Activated CD8-positive, alpha-beta T cell treated with anti-CD3 and anti-CD28 coated beads for 36 hours (primary cell): ENCODE measurements at places on chromosomes 4 and X. TPM values are rescaled to one million over a fixed set of nuclear protein-coding genes. Genes with fewer than 3 reads are reported as not detected.

- no peak for DNase-seq
These were observed 12.9 kb upstream of the MAOA start for GRCh38 chrX:43643201-43643600.

GRCh38 chr4:47617607-47618006 is 132.5 kb downstream of the ATP10D start:
- DNase-seq = no peak

DNA sequence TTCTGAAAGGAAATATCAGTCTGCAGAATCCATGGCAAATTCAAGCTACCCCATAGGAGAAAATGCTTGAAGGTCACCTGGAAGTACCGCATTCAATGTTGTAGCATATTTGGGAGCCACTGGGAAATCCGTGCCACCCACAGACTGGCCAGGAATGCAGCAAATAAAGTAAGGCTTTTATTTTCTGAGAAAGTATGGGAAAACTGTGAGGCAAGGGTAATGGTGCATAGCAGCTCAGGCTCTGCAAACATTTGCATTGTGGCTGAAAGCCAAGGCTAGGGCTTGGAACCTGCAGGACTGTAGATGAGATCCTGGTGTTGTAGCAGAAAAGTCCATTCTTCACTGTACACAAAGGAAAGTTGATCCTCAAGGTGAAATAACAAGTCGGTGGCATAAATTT is 450.9 kb upstream of the NR3C2 start:
- no peak for DNase-seq

DNA sequence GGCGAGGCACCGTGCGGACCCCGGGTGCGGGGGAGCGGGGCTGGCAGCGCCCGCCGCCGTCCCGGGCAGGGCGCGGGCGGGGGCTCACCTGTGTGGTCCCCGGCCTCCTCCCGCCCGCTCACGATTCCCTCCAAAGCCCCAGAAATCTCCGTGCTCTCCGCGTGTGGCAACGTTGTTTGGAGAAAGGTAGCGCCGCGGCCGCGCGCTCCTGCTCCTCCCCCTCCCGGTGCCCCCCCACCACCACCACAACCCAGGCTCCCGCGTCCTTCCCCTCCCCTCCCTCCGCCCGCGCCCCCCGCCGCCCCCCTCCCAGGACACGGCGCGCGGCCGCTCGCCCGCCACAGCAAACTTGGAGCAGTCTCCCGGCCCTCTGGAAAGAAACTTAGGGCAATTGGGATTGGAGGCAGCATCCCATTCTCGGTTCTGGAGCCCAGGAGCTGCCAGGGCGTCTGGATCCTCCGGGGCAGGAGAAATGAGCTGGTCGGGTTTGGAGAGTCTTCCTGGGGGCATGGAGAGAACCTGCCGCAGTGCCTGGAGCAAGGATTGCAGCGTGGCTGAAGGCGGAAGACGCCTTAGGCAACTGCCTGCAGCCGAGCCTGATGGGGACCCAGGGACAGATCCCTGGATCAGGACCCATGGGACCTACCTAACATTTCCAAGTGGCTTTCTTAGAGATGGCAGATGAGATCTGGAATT is 855 bp downstream of the KLF3 start:
- DNase-seq = peak; percentile 44

- DNase-seq = no peak
These were observed 25.2 kb downstream of the PPP1R2C start for GRCh38 chrX:42752730-42753129.

- no peak for DNase-seq
These were observed 6.9 kb upstream of the HDAC6 start for GRCh38 chrX:48794911-48795515.

GRCh38 chrX:152601848-152602616 is 35.7 kb upstream of the GABRQ start:
- DNase-seq = peak; percentile 23

GRCh38 chr4:110705440-110705782 is 82.5 kb upstream of the PITX2 start:
- no peak for DNase-seq

GRCh38 chr4:174210354-174210753 is 73.1 kb downstream of the FBXO8 start:
- DNase-seq = no peak

GRCh38 chrX:2449135-2449886 is 51.5 kb downstream of the DHRSX start:
- no peak for DNase-seq

- no peak for DNase-seq
These were observed 38.6 kb upstream of the TMEM131L start for GRCh38 chr4:153427363-153428071.

- no peak for DNase-seq
These were observed 210.7 kb upstream of the PRPS2 start for GRCh38 chrX:12580548-12580947.

GRCh38 chr4:98634061-98634460 is 24.4 kb downstream of the TSPAN5 start:
- DNase-seq = no peak

- DNase-seq = no peak
These were observed 44.8 kb downstream of the RBMX start for GRCh38 chrX:136835761-136836160.

GRCh38 chr4:36091997-36092396 is 152.3 kb downstream of the ARAP2 start:
- no peak for DNase-seq

- DNase-seq = no peak
These were observed 1233.1 kb downstream of the C4orf33 start for GRCh38 chr4:130329036-130329435.

DNA sequence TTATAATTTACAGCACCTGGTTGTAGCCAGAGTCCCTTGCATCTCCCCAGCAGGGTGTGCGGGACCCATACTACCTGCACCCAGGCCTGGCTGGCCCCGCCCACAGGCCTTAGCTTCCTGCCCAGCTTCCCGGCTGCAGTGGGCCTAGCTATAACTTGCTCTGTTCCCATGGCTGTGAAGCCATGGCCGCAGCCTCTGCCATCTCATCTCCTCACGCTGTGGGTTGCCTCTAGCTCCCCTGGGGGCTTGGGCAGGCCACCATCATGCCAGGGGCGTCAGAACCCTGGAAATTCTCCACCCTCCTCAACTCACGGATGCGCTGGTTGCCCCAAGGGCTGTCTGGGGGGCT is 26.1 kb upstream of the SORBS2 start:
- no peak for DNase-seq

- no peak for DNase-seq
These were observed 34.3 kb downstream of the GPC4 start for GRCh38 chrX:133380711-133381619.

DNA sequence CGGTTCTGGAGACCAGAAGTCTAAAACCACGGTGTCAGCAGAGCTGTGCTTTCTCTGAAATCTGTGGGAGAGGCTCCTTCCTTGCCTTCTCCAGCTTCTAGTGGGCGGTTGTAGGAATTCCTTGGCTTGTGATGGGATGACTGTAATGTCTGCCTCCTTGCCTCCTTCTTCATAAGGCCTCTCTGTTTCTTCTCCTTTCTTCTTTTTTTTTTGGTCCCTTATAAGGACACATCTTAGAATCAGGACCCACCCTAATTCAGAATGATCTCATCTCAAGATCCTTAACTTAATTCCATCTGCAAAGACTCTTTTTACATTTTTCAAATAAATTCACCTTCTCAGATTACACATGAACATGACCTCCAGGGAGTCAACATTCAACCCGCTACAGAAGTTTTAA is 186.9 kb downstream of the STK32B start:
- no peak for DNase-seq

DNA sequence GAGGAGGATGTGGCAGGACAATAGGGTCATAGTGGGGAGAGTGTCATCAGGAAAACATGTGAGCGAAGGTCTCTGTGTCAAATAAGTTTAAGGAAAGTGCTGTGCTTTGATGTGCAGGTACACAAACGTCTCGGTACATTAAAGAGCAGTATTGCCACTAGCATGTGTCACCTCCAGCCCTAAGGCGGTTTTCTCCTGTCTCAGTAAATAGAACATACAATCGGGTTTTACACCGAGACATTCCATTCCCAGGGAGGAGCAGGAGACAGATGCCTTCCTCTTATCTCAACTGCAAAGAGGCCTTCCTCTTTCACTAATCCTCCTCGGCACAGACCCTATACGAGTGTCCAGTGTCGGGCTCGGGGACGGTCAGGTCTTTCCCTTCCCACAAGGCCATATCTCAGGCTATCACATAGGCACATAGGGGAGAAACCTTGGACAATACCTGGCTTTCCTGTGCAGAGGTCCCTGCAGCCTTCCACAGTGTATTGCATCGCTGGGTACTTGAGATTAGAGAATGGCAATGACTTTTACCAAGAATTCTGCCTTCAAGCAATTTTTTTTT is 684.5 kb downstream of the PDHA2 start:
- no peak for DNase-seq

DNA sequence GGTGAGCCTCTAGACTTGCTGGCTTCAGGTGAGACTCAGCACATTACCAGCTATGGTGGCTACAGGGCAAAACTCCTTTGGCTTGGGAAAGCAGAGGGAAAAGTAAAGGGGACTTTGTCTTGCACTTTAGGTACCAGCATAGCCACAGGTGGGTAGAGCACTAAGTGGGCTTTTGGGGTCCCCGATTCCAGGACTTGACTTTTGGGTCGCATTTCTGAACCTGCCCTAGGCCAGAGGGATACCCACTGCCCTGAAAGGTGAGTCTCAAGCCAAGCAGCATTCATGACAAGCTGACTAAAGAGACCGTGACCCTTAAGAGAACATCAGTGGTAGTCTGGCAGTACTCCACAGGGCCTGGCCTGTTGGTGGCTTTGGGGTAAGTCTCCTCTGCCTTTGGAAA is 224.8 kb downstream of the CFAP299 start:
- DNase-seq = no peak

- no peak for DNase-seq
These were observed 952.7 kb upstream of the SLIT2 start for GRCh38 chr4:19298998-19299397.

The PRDX4 gene
- 39.6 TPM for total RNA-seq

The EPHA5 gene
- total RNA-seq = not detected

The GLUD2 gene
- total RNA-seq = 0.81 TPM

The TNIP2 gene
- 46.1 TPM for total RNA-seq

The KIAA1210 gene
- total RNA-seq = not detected

The HTN1 gene
- total RNA-seq = not detected

The CXorf49B gene
- total RNA-seq = not detected

The RXFP1 gene
- not detected for total RNA-seq

The MAGIX gene
- 0.54 TPM for total RNA-seq

The ASB12 gene
- total RNA-seq = not detected

The ADH6 gene
- not detected for total RNA-seq

The FTSJ1 gene
- 73.3 TPM for total RNA-seq
